ENCODE measurements at places on chromosomes 1 and 21.

DNA sequence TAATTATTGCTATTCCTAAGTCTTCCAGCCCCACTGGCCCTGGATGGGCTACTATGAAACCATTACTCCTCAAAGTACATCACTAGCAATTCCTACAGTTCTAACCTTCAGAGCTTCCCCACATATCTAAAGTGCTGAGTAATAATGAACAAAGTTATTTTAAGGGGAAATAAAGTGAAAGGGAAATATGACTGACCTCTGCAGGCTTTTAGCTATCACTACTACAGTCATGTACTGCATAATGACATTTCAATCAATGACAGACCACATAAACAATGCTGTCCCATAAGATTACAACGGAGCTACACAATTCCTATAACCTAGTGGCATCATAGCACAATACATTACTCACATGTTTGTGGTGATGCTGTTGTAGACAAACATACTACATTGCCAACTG lies 32.5 kb upstream of the ASPM start:
- peak; percentile 73 for DNase-seq

GRCh38 chr21:35547946-35548774 lies 499.1 kb upstream of the RUNX1 start:
- DNase-seq: no peak

DNA sequence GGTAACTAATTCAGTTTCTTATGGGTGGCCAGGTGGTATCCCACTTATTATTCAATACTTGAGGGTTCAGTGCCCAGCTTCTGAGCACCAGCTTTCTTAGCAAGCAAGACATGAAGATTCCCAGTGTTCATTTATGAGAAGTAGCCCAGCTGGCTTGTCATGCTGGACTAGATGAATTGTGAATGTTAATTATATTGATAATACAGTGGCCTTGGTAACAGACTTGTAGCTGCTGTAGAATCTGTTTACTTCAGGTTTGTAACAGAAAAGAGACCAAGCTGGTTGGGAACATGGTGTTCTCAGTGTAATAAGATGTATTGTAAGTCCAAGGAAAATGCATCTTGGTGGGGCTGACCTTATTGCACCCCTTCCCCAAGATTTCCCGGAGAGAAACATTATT lies 10.1 kb downstream of the AHCYL1 start:
- DNase-seq: peak; percentile 32

GRCh38 chr1:154819628-154820590 lies 50.2 kb downstream of the KCNN3 start:
- DNase-seq: no peak

- DNase-seq: no peak
These were observed 52.3 kb upstream of the DUSP10 start for GRCh38 chr1:221794079-221794670.

DNA sequence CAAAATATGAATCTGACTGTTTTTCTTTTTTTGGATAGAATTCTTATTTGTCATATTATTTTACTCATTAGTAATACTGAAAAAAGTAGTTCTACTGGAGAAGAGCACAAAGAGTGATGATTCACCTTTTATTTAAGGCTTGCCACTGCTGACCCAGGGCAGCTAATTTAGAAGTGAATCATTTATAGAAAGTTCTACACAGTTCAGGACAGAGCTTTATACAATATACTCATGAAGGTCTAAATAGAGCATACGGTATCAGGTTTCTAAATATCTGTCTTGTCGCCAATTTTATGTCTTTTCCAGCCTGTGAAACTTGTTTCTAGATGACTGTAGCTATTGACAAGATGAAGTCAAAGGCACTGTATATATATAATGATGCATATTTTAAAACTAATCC lies 25.0 kb downstream of the GIPC2 start:
- peak; percentile 73 for DNase-seq

DNA sequence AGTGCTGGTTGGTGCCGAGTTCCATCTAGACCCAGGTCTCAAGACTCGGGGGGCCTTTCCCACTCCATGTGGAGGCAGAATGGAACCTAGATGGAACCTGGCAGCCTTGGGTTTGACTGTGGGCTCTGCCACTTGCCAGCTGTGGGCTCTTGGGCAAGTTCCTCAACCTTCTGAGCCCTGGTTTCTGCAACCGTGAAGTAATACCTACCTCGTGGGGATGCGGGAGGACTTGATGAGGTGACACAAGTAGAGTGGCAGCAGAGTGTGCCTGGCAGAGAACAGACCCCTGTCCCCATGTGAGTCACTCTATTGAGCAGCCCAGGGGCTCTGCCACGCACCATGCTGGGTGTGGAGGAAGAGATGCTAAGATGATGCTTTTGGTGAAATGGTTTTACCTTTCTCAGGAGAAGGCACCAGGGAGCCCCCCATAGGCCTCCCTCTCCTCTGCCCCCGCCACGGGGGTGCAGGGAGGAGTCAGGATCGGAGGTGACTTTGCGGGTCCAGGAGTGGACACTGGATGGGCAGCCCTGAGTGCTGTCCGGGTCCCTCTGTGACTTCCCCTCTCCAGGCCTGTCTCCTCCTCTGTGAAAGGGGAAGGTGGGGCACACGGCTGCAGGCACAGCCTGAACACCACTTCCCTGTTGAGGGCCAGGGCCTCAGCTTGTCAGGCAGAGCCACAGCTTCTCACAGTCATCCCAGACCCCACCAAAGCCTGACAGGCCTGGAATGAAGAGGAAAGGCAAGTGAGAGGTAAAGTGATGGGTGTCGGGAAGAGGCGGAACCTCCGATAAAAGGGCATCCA lies 36.7 kb upstream of the EDN2 start:
- DNase-seq: no peak

- peak; percentile 34 for DNase-seq
These were observed 12.7 kb upstream of the C1orf167 start for GRCh38 chr1:11749203-11749689.

- DNase-seq: peak; percentile 58
These were observed at the start of gene RNF220 for GRCh38 chr1:44405031-44405797. Gene RNF220, plus strand, starts transcription at chr1:44405255.

DNA sequence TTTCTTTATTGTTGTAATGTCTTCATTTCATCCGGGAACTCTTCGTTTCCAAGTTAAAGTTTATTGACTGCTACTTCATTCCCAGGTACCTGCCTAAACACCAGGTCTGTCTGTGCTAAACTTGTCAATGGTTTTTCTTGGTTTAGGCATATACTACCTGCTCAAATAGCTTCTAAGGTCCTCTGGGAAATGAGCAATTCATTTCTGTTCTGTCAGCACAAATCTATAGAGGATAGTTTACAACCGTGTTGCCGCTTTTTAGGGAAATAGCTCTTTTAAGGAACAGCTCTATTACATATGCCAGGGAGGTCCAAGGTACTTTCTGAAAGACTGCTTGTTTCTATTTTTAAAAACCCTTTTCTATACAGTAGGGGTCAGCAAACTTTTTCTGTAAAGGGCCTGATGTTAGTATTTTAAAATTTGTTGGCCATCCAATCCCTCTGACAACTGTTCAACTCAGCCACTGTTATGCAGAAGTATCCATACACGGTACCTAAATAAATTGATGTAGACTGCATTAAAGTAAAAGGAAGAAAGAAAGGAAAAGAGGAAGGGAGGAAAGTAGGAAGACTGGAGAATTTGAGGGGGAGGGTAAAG lies 222.7 kb upstream of the PTBP2 start:
- no peak for DNase-seq

- peak; percentile 24 for DNase-seq
These were observed 508.6 kb upstream of the ADAMTS5 start for GRCh38 chr21:27475363-27475955.

GRCh38 chr1:170711682-170712081 lies 47.8 kb downstream of the PRRX1 start:
- DNase-seq: peak; percentile 56

DNA sequence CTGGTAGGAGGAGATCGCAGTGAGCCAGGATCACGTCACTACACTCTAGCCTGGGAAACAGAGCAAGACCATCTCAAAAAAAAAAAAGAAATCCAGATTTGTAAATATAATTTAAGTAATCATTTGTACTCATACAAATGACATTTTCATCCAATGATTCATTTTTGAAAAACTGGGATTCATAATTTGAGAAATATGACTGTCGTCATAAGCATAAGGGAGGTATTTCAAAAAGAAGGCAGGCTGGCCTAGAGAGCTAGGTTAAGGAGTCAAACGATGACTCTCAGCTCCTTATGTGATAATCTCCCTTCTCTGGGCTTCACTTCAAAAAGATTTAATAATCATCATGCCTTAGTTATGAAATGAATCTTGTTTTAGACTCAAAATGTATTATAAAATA lies 2.3 kb downstream of the GART start:
- DNase-seq: peak; percentile 85

DNA sequence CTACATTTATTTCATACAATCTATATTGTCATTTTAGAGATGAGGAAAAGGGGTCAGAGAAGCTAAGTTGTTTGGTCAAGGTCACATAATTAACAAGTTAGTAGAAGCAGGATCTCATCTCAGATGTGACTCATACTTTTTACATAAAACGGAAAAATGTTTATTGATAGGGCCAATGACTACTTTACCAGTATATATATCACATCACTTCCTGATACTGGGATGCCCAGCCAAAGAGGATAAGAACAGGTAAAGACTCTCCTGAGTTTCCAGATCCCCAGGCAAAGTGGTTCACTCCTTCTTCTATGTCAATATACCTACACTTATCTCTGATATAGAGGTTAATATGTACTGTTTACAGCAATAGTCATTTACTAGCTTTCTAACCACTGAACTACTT lies 21.0 kb downstream of the YIPF1 start:
- no peak for DNase-seq

GRCh38 chr1:114258074-114258473 lies 104.4 kb upstream of the SYT6 start:
- DNase-seq: no peak

GRCh38 chr1:229340496-229340895 lies 2.4 kb downstream of the CCSAP start:
- DNase-seq: no peak

GRCh38 chr1:92691925-92692324 lies 93.0 kb downstream of the EVI5 start:
- DNase-seq: no peak

DNA sequence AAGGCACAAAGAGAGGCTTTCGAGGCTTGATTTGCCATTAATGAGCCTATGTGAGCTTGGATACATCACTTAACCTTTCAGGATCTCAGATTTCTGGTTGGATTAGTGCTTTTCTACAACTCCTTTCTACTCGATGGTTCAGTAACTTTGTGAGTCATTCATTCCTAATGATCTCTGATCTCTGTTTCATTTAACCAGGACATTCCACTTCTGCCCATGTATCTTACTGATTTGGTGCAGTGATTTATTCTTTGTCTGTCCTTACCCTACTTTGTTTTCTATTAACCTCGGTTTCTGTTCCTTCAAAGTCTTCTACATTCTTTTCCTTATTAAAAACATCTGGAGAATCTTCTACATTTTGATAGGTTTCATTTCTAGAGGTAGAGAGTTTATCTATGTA lies 94.6 kb upstream of the ZBTB18 start:
- DNase-seq: no peak
